ENCODE measurements at places on chromosomes 16 and 17. TPM values are rescaled to one million over a fixed set of nuclear protein-coding genes. Genes with fewer than 3 reads are reported as not detected.

The TMEM97 gene
- 13.4 TPM for total RNA-seq

The C16orf87 gene
- 20.5 TPM for total RNA-seq

The EVPLL gene
- total RNA-seq = not detected

The NR1D1 gene
- total RNA-seq = 10.1 TPM

The SOCS7 gene
- total RNA-seq = 16.8 TPM

The CETP gene
- not detected for total RNA-seq

The SLC5A11 gene
- total RNA-seq = not detected

The SGCA gene
- total RNA-seq = not detected

The DPEP3 gene
- not detected for total RNA-seq

The TP53TG3 gene
- total RNA-seq = not detected

- no peak for DNase-seq
Observed at GRCh38 chr16:9183682-9184353, 92.4 kb downstream of the HAPSTR1 start.

- DNase-seq = peak; percentile 78
Observed at GRCh38 chr16:64339052-64339770, 782.7 kb downstream of the CDH11 start.

DNA sequence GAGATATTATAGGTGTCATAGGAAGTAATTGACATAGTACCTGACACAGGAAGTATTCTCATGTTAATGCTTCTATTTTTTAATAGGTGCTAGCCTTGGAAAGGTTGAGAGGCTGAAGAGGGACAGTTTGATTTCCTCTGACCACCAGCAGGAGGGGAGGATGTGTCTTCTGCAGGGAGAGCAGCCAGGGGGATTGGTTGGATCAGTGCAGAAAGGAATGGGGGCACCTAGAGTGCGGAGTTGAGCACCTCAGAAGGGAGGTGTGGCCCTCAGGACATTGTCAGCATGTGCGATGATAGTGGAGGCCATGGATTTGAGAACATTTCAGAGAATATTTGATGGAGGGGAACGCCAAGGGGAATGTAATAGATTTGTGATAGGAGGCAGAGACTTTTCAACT, 23.4 kb downstream of the HAPSTR1 start:
- DNase-seq = no peak

DNA sequence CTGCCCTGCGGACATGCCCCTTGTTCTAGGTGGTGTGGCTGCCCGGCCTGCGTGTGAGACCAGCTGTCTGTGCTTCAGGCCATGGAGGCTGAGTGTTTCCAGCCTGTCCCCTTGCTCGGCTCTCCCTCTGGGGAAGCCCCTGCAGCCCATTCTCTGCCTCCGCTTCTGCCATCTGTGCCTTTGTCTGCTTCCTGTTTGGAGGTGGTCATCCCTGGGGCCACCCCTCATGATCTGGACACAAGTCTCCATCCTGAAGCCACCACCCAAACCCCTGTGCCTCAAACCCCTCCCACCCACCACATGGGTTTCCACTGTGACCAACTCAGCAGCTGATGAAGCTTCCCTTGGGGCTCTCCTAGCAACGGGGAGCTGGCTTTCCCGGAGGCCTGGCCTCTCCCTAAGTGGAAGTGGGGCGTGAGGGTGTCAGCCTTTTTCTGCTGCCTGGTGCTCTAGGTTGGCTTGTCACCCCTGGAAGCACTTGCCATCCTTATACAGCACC, 184.9 kb downstream of the SEC14L1 start:
- DNase-seq = no peak

GRCh38 chr17:43143201-43143600, 18.0 kb upstream of the BRCA1 start:
- no peak for DNase-seq

GRCh38 chr16:52497067-52497816, 49.7 kb downstream of the TOX3 start:
- DNase-seq = peak; percentile 32

GRCh38 chr16:17026600-17027242, 444.0 kb downstream of the XYLT1 start:
- DNase-seq = no peak

- no peak for DNase-seq
Observed at GRCh38 chr17:8382052-8382879, 727 bp downstream of the RPL26 start.

GRCh38 chr16:85798901-85799496, 345 bp downstream of the EMC8 start:
- peak; percentile 16 for DNase-seq

DNA sequence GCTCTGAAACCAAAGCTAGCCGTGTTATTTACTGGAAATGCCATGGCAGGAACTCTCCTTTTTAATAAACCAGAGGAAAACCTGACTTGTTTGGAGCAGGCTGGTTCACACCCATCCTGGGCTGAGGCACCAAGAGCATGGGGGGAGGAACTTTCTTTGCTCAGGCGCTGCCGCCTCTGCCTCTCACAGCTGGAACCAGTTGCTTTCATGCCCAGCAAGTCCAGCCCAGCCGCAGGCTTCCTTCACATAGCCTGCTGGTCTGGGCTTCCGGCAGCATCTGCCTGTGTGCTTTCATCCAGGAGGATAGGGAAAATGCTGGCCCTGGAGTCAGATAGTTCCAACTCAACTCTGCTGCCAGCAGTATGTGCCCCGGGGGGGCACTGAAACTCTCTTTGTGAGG, 88.1 kb upstream of the ASIC2 start:
- no peak for DNase-seq

GRCh38 chr17:80706463-80706867, 161.8 kb downstream of the RPTOR start:
- DNase-seq = no peak

DNA sequence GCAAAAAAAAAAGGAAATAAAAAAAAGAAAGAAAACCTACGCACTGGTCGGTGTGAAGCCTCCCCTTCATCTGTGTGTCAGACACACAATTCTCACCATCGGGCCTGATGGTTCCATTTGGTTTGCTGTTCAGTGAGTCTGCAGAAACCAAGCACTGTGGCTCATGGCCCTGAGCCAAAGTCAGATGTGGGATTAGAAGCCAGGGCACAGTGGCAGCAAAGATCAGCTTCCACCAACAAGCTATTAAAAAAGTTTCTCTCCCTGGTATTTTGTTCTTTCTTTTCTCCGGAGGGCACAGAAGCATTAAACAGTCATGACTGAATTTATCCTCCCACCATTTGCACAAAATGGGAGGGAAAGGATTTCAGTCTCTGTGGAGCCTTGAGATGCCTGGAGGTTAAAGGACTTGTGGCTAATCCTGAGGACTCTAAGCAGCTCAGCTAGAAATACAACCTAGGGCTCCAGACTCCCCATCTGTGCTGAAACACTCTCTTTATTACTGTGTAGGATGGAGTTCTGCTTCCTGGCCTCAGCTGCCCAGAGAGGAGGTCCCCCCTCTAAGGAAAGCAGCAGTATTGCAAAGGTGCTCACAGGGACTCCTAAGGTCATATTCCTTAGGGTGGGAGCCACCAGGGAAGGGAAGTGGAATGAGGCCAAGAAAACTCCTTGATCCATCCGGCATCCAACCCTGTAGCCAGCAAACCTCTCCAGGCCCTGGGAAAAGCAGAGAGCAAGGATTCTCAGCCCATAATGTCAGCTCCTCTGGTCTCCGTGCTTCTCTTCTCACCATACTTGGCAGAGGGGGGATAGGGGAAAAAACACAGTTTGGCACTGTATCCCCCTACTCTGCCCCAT, 28.2 kb downstream of the SLC39A11 start:
- no peak for DNase-seq

GRCh38 chr17:73643001-73643851, 1.0 kb downstream of the SDK2 start:
- no peak for DNase-seq

DNA sequence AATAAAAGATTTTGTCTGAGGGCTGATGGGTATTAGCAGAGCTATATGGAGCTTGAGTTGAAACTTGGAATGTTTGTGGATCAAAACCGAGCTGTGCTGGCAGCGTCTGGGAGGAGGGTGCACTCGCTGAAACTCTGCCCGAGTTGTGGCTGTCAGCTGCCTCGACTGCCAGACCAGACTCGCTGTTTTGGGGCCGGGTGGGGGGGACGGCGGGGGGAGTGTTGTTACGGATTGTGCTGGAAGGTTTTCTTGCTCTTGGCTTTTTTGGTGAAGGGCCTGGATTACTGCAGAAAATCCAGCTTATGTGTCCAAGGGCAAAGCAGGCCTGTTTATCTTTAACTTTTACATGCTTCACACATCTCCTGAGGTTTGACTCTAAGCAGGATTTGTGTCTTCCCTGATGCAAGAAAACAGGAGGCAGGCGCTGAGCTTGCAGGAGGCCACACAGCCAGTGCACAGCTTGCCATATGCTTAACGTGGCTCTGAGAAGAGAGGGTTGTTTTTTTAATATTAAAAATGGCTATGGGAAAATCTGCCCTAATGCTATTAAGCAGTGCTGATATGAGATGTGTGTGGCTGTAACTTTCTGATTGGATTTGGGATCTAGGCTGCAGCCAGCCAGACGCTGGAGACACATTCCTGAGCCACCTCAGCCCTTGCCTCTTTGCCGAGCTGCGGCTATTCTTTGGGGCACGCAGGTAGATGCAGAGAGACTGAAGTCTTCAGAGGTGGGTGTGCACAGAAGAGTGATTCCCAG, 20.5 kb upstream of the RPTOR start:
- DNase-seq = no peak

DNA sequence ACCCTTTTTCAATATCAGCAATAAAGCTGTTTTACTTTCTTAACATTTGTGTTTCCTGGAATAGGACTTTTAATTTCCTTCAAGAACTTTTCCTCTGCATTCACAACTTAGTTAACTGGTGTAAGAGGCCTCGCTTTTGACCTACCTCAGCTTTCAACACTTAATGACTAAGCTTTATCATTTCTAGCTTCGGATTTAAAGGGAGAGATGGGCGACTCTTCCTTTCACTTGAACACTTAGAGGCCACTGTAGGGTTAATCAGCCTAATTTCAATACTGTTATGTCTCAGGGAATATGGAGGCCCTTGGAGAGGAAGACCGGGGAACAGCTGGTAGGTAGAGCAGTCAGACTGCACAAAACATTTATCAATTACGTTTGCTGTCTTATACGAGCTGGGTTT, 4.7 kb downstream of the SYNRG start:
- no peak for DNase-seq

GRCh38 chr16:61813339-61813738, 222.9 kb downstream of the CDH8 start:
- no peak for DNase-seq

DNA sequence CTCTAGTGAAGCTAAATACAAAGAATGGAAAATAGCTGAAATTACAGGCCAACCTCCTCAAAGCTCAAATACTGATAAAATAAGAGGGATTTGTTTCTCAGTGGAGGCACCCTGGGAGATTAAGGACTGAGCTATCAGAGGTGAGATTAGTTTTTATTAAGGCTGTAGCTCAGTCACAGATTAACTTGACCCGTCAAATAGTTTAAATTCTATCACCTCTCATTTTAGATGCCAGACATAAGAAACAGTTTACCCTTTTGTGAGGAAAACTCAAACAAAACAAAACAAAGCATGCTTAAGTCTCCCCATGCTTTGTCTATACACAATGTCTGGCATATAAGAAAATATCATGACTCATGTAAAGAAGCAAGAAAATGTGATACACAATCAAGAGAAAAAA, 208.3 kb upstream of the PMFBP1 start:
- peak; percentile 5 for DNase-seq

- no peak for DNase-seq
Observed at GRCh38 chr16:78365366-78365765, 265.9 kb downstream of the WWOX start.

DNA sequence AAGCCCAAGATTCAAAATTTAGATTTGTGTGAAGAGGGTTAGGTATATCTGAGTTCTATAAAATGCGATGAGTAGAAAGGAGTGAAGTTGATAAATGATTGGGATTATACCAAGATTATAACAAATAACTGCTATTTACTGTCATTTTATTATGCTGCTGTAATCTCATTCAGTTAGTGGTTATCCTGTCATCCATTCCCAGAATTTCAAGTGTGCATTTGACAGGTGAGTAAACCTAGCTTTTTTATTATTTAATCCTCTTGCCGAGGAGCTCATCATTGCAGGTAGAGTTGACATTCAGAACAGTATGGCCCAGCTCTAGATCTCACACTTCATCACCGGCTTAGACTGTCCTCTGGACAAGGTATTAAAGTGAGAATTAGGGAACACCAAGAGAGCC, 1146.2 kb downstream of the CDH11 start:
- no peak for DNase-seq

DNA sequence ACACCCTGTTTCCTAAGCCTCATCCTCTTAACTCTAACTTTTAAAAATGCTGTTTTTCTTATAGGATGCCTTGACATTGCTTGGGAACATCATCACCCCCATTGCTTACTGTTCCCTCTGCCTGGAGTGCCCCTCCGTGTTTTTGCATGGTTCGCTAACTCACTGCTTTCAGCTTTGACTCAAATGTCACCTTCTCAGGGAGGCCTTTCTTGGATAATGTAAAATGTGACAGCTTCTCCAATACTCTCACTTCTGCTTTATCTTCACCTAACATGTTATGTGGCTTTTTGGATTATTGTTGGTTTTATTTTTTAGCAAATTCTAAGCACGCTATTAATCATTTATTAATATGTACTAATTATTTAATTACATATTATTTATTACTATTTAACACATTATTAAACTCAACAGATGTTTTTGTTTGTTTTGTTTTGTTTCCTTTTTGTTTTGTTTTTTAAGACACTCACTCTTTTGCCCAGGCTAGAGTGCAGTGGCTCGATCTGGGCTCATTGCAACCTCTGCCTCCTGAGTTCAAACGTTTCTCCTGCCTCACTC, 3.8 kb downstream of the CRYM start:
- no peak for DNase-seq

DNA sequence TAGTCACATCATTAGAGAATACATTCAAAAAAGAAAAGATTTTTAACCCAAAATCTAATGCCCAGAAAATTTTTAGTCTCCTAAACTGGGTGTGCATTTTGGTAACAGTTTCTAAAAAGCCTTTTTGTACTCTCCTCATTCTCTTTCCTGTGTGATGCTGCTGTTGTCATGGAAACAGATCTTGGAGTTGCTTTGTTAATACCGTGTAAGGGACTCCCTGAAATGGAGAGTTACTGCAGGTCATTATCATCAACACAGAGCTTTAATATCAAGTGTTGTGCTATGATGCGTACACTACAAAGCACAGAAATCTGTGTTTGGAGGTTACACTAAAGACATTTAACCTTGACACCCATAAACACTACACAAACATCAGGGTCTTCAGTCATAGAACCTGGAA, 216.3 kb downstream of the PRKCA start:
- no peak for DNase-seq

All from astrocyte (in vitro differentiated cells and primary cell).